ENCODE measurements at places on chromosomes 4 and X. TPM values are rescaled to one million over a fixed set of nuclear protein-coding genes. Genes with fewer than 3 reads are reported as not detected.

GPM6B gene
- 5.1 TPM for total RNA-seq

- DNase-seq: no peak
These were observed 118.7 kb downstream of the SMARCA1 start for GRCh38 chrX:129404670-129405008.

GRCh38 chr4:39565878-39566600 is 38.8 kb upstream of the UGDH start:
- DNase-seq: no peak

DNA sequence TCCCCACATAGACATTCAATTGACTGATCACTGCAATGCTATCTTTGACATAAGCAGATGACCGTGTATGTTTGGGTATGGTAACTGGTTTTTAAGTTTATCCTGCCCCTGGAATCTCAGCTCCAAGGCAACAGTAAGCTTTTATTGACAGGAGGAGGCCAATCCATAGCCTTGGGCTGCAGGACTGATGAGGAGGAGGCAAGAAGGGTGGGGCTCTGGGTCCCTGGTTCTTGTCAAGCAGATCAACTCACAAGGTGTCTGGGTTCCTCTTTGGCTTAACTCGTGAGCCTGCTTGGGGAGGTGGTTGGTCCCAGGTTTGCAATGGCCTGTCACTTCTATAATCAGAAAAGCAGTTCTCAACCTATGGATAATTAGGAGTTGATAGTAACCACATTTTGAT is 113.2 kb upstream of the STX18 start:
- DNase-seq: no peak

DNA sequence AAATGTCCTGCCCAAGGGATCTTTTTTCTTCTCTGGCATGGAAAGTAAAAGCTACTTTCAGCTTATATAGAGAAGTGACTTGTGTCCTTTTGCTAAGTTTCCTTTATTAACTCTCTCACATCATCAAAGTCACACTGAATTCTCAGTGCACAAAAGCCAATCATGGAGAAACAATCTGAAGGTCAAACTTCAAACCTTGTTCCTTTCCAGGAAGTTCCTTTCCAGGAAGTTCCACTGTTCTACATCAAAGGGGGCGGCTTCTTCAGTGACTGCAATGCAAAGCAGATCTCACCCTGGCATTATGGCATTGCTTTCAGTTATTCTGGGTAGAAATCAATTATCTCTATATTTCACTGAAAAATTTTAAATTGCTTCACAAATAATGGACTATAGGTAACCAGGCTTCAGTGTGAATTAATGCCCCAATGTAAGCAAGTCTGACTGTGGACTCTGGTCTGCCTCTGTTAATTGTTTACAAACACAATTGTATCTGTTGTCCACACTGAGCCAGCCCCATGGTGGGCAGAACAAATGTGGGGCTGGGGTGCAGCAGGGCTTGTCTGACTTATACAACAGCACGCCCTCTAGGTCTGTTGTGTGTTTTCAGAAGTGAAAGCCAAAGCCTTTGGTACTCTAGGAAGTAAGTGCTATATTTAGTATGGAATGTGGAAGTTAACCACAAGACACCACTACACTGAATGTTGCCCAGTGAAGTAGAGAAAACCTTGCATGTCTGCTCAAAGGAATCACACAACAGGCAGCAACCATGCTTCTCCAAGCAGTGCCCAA is 98.8 kb downstream of the CDS1 start:
- DNase-seq: no peak

Data from Right ventricle myocardium inferior (tissue), 1 donor.